ENCODE measurements at places on chromosomes 16 and 17.

DNA sequence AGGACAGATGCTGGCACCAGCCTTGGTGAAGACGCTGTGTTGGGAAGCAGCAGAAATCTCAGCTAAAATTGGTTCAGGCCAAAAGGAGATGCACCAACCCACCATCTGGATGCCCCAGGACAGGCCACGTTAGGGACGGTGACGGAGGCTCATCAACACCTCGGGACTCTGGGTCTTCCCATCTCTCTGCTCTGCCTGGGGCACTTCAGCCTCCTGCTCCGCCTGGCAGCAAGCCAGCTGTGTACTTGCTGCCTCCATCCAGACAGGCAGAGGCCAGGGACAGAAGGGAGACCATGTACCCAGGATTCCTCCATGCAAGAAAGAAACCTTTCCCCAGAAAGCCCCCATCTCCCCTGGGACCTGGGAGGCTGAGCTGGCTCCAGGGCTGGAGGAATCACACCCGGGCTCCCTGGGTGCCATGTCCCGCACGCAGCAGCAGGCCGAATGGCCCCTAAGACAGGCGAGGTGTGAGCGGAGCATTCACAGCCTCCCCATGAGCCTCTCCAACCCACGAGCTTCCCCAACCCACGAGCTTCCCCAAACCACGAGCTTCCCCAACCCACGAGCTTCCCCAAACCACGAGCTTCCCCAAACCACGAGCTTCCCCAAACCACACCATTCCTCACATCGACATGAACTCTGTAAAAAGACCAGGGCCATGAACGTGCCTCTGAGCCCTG is 274.5 kb downstream of the C16orf95 start:
- no peak for DNase-seq

DNA sequence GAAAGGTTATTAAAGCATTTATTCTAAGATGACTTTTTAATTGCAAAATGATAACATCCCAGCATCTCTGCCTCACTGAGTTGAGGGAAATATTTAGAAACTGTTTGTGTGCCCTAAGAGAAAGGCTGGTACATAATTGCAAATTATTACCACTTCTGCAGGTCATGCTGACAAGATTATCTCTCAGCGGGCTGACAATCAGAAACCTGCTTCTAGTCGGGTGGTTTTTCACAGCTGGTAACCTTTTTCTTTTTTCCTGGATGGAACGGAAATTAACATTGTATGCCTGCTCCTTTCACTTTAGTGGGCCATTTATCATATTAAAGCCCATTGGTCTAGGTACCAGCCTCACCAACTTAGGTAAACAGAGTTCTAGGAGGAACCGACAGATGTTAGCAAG is 17.0 kb upstream of the NUDT7 start:
- DNase-seq, result no peak

- DNase-seq, result no peak
Measured at GRCh38 chr17:34358631-34359030, 2.4 kb downstream of the CCL13 start.

- DNase-seq, result no peak
Measured at GRCh38 chr16:9081843-9082242, 9.6 kb upstream of the HAPSTR1 start.

DNA sequence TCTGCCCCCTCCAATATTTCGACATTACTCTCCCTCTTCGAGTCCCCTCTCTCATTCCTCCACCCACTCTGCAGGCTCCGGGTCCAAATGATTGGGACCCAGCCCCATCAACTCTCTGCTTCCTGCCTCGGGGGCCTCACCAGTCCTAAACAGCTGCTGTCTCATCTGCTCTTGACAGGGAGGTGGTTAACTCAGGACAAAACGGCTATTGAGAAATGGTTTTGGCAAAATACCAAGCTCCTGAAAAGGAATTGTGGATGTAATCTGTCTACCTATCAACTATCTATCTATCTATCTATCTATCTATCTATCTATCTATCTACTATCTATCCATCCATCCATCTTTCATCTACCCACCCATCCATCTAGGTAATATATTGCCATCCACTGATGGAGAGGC is 2.2 kb downstream of the CD300H start:
- no peak for DNase-seq

All from CD4-positive, alpha-beta T cell treated with Interleukin-2 at 100 ng/mL for 4 hours (primary cell).